ENCODE measurements at places on chromosomes 3 and 15.

GRCh38 chr15:35929740-35930444, 383.9 kb upstream of the DPH6 start:
- DNase-seq = no peak

- DNase-seq = no peak
Measured at GRCh38 chr3:36941162-36941561, 3.7 kb downstream of the TRANK1 start.

DNA sequence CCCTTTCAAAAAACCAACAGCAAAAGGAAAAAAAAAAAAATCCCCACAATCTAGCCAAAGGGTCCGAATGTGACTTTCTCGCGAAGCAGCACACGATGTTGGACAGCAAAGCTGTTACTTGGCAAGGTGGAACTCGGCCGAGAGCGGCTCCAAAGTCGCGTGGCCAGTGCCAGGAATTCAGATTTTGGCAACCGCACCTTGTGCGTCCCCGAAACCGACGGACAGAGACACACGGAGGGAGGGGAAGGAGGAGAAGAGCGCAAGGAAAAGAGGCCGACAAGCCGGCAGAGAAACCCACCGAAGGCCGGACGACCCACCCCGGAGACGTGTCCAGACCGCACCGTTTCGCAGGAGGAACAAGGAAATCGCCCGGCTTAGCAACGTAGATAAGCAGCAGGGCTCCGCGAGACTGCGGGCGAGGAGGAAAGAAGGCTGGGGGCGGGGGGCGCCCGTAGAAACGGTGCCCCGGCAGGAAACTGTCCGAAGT, 517.3 kb downstream of the MECOM start:
- DNase-seq = peak; percentile 14

DNA sequence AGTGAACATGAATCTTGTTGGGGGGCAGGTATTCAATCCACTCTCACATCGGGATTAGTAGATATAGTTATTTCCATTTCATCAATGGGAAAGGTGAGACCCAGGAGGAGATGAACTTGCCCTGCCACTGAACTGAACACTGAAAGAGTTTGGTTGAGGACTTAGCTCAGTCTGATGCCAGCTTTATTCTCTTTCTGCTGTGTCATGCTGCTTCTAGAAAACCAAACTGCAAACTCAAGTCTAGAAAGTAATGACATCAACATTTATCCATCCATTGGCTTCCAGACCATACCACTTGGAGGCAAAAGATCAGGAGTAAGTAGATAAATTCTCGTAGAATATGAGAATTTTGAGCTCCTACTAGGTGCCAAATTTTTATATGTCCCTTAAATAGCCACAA, 288.0 kb upstream of the CTNNB1 start:
- no peak for DNase-seq

DNA sequence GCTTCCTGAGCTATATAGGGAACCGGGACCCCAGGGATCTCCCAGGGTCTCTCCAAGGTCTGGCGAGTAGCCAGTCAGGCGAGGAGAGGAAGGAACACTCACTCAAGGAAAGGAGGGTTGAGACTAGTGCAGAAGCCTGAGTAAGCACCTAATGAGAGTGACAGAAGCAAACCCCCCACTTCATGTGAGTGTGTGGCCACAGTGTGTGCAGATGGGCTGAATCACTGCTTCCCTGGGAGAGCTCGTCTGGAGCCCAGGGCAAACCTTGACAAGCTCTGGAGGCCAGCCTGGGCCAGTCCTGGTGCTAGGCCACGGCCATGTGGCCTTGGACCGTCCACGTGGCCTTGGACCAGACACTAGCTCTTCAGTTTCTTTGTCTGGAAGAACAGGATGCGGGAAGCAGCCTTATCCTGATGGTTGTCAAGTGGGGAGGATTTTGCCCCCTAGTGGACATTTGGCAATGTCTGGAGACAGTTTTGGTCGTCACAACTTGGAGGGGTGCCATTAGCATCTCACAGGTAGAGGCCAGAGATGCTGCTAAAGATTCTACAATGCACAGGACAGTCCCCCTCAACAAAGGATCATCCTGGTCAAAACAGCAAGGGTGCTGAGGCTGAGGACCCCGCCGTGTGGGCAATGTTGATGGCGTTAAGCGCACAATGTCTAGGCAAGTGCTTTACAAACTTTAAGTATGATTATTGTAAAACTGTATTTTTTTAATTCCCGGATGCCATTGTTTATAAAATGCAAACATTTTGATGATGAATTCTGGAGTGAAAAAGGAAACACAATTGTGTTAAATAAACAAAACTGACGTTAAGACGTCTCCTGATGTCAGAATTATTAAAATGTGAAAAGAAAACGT, 34.8 kb upstream of the CTSH start:
- peak; percentile 64 for DNase-seq

DNA sequence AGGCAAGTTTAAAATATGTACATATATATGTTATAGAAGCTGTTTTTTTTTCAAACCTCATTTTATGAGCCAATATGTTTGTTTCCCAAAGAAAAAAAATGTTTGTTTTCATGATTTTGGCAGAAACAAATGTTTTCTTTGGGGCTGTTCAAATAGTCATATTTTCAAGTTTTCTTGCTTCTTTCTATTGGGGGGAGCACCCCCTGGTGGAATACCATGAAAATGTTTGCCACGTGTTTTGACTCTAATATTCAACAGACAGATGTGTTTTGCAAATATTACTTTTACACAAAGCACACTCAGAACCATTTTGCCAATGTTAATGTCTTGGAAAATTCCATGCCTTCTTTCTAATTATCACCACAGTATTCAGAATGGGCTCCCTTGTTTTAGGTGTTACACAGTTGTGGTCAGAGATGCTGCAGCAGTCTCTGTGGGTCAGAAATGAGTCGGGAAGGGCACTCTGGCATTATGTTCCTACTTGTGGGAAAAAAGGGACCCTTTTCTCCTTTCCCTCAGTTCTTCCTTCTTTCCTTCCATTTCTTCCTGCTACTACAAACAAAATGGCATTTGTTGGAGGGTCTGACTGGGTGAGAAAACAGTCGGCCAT, 817.0 kb downstream of the TUSC7 start:
- peak; percentile 5 for DNase-seq

Data from GM10248 (cell line).